ENCODE measurements at places on chromosomes 4 and X.

DNA sequence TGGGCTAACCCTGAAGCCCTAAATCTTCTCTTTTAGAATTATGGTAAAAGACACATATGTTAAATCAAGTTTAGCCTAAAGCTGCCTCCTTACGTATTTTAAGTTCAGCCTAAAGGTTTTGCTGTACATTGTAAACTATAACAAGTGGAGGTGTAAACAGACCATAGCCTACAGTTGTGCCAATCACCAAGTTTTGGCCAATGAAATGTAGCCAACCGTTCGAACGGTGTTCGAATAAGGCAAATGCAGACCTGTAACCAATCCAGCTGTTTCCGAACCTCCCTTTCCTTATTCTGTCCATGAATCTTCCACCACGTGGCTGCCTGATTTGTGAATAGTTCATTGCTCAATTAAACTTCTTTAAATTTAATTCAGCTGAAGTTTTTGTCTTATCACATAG, 52.1 kb upstream of the TBC1D9 start:
- DNase-seq, result no peak

- no peak for DNase-seq
Observed at GRCh38 chrX:119756926-119757635, 1.3 kb upstream of the SOWAHD start.

DNA sequence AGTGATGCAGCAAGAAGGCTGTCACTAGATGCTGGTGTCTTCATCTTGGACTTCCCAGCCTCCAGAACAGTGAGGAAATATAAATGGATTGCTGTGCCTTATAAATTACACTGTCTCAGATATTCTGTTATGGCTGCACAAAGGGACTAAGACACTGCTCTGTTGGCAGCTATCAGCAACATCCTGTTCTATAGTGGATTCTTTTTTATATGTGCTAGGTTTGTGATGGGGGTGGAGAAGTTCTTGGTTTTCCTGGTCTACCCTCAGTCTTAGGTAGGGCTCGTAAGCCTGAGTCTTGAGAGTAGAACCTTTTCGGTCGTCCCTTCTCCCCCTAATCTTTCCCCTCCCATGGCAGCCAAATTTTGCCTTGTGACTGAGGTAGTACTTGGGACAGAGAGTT, 17.3 kb downstream of the STIM2 start:
- no peak for DNase-seq

- DNase-seq, result no peak
Observed at GRCh38 chr4:24992968-24993367, 37.8 kb downstream of the LGI2 start.

DNA sequence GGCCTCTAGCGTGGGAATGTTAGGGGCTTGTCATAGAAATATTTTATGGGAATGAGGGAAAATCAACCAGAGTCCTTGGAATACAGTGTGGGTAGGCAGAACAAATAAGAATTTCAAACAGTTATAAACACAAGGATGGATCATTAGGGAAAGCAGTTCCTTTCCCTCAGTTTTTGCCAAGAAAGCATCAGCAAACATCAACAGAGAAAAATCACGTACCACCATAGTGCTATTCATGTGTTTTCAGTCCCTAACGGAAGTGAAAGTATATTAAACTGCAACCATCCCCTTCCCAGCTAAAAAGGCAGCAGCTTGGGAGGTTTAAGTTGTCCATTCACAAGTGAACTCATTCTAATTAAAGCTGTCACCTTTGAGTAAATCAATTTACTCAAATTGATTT, 334.4 kb upstream of the PCDH18 start:
- no peak for DNase-seq

GRCh38 chr4:25236971-25237370, 3.1 kb downstream of the PI4K2B start:
- DNase-seq, result no peak

DNA sequence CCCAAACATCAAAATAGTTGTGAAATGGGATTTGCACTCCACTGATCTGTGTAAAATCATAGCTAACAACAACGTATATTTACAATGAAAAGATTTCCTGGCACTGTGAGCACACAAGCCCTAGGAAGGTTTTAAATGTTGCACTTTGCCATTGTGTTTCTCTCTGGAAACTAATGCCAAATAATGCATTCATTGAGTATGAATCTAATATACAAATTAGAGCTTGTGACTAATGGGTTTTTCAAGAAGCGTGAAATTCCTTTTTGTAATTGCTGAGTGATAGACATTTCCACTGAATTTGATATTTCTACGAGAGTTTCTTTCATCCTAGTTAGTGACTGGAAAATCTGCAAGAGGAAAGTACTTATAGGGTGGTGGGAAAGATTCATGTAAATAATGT, 135.9 kb downstream of the COL25A1 start:
- DNase-seq, result no peak

DNA sequence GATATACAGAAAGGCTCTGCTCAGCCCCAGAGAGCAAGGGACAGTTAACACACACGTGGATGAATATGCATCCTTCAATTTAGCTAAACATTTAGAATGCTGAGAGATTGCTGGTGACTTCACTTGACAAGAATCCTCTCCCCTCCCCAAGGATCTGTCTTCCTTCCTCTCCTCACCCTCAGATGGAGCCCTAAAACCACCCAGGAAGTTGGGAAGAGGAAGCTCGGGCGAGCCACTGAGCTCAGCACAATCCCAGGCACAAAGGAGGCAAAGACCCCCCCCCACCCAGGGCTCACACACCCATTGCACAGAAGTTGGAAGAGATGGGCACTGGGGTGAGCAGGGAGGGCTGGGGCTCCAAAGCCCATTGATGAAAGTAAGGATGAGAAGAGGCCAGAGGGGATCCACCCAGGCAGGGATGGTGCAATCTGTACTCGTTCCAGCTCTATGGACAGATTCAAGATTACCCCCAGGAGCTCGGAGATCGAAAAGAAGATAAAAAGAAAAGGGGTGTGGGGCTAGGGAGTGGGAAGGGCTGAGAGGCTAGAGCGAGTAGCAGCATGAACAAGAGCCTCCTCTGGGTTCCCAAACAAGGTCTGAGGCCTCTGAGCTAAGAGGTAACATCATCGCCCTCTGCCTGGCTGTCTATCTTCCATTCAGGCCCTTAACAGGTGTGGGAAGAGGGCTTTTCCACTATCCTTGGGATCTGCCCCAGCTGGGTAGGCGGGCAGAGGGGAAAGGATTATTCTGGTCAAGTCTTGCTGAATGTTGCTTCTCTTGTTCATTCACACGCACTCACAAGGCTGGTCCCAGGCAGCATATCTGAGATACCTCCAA, 1.2 kb downstream of the TFE3 start:
- DNase-seq, result no peak

DNA sequence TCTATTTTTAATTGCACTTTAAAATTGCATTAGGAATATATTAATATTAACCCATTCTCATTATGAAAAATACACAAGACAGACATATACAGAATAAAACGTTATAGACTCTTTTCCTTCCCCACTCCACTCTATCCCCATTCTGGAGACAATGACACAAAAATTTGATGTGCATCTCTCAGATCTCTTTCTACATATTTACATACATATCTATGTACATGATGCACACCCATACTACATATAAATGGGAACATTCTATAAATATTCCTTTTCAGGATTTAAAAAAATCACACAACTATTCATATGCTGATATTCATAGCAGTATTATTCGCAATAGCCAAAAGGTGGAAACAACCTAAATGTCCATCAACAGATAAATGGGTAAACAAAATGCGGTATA, 2.4 kb upstream of the CXorf66 start:
- no peak for DNase-seq

DNA sequence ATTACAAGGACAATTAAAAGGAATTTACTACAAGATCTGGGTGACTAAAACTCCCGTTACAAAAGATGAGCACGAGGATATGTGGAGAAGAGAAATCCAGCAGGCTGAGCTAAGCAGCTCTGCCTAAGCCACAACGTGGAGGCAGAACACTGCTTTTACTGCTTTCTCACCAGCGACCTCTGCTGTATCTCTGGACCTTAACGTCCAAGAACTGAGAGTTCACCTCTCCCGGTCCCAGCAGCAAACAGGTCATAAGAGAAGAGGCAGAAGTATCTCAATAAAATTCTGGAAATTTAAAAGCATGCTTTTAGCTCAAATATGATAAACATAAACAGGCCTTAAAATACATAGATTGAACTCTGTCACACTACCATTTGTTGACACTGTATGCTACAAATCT, 81.0 kb downstream of the ADGRA3 start:
- DNase-seq, result no peak

- no peak for DNase-seq
Observed at GRCh38 chr4:2045518-2045951, 13.6 kb upstream of the NAT8L start.

GRCh38 chr4:124135409-124135813, 577.1 kb downstream of the ANKRD50 start:
- no peak for DNase-seq

DNA sequence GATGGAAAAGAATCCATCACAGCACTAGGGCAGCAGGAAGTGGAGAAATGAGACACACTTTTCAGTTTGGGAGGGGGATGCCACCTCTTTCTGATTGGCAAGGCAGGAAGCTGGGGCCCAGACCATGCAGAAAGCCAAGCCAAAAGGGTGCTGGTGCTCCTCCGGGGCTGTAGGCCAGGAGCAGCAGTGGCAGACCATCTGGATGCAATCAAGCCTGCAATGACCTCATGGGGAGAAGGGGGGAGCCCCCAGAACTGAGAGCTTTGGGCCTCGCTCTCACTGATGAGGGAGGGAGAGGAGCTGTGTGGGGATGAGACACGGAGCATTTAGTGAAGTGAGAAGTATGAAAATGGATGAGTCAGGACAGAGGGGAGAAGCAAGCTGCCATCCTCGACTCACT, 141.3 kb upstream of the NALF2 start:
- DNase-seq, result no peak

DNA sequence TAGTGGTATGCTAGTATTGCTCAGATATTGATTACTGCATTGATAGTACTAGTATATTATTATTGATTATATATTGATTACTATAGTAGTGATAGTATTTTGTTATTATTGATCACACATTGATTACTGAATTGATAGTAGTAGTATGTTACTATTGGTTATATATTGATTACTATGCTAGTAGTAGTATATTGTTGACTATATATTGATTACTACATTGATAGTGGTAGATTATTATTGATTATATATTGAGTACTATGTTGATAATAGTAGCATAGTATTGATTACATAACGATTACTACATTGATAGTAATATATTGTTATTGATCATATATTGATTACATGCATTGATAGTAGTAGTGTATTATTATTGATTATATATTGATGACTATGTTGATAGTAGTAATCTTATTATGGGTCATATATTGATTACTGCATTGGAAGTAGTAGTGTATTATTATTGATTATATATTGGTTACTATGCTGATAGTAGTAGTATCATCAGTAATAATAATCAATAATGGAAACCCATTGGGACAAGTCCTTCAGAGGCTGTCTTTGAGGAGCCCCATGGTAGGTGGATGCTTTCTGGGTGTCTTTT, 30.6 kb downstream of the GYG2 start:
- DNase-seq, result no peak

- DNase-seq, result no peak
Observed at GRCh38 chrX:70132877-70133302, 357 bp upstream of the IGBP1 start.

DNA sequence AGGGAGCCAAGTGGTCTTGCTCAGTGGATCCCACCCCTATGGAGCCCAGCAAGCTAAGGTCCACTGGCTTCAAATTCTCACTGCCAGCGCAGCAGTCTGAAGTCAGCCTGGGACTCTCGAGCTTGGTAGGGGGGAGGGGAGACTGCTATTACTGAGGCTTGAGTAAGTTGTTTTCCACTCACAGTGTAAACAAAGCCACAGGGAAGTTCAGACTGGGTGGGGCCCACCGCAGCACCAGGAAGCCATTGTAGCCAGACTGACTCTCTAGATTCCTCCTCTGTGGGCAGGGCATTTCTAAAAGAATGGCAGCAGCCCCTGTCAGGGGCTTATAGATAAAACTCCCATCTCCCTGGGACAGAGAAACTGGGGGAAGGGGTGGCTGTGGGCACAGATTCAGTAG, 721.0 kb upstream of the NDST4 start:
- no peak for DNase-seq

DNA sequence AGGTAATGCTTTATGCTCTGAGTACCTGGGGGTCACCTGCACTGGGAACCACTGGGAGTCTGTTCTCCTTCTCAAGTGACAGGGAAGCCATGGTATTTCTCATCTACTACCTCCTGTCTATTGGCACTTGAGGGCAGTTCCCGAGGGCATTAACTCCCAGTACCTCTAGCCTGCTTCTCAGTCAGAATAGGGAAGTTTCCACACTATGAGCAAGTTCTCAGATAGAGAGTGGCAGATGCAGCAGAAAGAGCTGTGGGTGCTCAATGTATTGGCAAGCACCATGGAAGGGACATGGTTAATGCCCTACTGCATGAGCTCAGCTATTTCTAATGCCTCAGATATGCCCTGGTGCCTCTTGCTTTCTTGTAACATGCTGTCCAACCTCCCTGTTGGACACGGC, 74.1 kb downstream of the ANOS1 start:
- no peak for DNase-seq

DNA sequence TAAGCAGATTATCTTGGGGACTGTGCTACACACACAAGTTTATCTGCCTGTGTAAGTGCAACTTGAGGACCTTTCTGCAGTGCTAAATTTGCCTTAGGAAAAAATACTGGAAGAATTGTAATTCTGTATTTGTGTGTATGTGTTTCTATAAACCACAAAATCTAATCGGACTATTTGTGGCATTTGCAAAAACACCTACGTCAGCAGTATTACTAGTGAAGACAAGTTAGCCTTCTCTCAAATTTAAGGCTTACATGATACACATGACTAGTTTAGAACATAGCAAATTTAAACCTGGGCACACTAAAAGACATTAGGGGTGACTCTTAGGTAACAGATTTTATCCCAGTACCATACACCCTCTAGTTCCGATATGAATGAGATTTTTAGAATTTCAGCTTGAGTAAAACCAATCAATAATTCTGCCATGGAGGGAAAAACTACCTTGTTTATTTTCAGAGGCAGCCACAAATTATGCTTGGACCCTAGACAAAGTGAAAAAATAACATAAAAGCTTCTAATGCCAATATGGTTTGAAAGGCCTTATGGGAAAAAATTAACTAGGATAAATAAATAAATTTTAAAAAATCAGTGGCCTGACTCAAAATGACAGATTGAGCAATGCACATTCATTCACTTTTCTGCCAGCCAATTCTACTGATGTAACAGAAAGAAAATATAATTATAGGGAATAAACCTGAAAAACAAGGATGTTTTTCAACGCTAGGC, 176.4 kb downstream of the SNCA start:
- DNase-seq, result no peak

- no peak for DNase-seq
Observed at GRCh38 chrX:43631841-43632240, 24.3 kb upstream of the MAOA start.

DNA sequence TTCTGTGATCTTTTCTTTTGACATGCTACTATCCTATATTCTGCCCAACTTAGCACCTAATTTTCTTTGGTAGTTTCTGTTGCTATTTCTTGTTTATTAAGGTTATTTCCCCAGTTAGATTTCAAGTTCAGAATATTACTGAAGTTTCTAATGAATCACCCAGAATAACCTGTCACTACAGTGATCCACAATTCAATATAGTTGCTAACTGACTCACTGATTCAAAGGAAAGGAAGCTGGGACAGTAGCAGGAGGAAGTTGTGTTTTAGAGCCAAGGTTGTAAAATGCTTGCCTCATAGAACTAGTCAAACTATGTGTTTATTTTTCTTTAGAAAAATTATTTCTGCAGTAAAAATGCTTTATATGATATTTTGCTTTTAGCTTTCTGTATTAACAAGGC, 37.4 kb downstream of the PAK3 start:
- no peak for DNase-seq

All from effector CD4-positive, alpha-beta T cell (primary cell).